ENCODE measurements at places on chromosomes 2 and 18.

GRCh38 chr2:20608666-20609348 lies 42.1 kb downstream of the HS1BP3 start:
- DNase-seq: no peak

DNA sequence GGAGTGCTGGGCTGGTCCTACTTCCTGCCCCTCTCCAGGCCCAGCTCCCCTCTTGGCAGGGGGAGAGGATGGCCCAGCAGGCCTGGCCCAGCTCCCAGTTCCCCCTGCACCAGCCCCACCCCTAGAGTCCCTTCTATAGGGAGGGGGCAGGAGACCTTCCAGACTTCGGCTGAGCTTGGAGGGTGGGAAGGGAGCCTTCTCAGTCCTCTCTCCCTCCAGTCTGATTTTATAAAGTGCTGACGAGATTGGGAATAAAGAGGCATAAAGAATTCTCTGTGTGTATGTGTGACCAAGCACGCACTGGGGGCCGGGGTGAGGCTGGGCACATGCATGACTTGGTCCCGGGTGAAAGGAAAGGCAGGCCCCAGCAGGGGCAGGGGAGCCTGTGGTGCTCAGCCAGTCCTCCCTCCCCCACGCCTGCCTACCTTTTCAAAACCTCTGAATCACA lies 5.1 kb downstream of the CHPF start:
- no peak for DNase-seq

GRCh38 chr2:198809976-198810375 lies 647.8 kb downstream of the SATB2 start:
- no peak for DNase-seq

DNA sequence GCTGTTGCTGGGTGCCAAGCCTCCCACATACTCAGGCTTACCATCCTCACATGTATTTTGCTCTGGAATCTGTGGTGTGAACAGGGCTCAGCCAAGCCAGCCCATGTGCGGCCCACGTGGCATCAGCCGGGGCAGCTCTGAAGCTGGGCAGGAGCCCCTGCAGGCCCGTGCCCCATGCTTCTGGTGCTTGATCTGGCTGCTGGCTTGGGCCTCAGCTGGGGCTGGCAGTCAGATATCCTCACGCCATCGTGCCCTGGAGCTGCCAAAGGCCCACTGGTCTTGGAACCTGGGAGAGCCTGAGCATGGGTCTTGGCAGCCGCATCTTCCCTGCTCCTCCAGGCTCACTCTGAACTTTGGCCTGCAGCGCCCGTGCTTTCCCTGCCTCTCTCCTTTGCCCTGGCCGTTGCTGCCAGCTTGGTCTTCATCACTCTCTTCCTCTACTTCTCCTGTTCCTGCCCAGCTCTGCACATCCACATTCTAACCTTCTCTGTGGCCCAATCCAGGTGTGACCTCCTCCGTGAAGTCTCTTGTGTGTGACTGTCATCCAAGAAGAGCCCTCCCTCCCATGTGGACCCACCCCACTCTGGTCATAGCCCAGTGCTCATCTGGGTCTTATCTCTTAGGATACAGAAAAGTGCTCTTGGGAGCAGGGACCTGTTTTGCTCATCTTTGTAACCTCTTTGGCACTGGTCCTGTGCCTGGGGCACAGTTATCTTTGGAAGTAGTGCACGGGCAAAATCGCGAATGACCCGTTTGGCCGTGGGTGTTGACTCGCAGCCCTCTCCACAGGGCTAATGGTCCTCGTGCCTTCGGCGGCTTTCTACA lies 116.1 kb downstream of the RNF144A start:
- DNase-seq: no peak

DNA sequence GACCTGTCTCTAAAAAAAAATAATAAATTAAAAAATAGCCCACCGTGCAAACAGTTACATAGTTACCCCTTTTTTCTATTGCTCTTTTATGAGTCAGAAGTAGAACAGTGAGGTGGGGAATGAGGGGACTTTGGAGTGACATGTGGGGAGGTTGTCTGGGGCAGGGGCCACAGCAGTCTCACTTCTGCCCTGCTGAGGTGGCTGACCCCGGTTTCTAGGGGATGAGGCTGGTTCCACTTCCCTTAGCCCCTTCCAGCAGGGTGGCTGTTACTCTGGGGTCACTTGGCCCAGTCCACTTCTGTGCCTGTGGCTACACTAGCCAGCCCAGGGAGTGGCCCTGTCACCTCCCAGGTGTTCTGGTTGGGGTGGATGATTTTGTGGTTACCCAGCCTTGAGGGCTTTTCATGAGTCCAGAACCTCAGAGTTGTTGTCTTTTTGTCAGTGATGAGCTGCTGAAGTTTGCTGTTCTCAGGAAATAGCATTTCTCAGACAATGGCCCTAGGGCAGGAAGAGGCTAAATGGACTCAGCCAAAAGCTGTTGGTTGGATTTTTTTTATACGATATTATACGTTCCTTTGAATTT lies 28.0 kb upstream of the SCLY start:
- no peak for DNase-seq

DNA sequence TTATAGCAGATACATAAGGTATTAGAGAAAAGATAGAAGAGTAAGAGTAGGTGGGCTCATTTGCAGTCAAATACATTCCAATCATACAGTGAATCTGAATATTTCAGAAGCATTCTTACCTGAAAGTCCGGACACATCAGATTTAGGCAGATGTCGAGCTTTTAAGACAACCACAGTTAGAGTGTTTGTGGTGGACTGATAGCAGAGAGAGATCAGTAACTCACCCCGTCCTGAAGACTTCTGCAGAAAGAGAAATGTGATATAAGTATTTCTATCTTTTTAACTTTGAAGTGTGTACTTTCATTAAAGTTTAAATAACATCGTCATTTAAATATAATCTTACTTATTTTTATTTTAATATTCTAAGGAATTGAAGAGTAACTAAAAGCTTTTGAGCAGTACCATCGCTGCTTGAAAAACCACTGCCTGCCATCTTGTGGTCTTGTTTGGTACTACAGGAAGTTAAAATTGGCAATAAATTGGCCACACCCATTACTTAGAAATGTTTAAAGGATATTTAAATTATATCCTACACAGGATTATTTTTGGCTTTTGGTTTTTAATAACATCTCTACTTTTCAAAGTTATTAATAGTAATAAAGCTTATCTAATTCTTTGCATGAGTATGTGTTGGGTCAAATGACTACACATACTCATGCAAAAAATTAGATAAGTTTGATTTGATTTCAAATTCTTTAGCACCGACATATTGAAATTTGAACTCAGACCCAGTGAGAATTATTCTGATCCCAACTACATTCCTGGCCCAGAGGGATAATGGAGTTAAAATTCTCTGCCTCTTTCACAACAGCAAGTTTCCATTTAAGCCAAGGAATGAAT lies 5.5 kb downstream of the SYT4 start:
- DNase-seq: no peak

GRCh38 chr2:179129574-179130238 lies 79.8 kb upstream of the CCDC141 start:
- DNase-seq: no peak

DNA sequence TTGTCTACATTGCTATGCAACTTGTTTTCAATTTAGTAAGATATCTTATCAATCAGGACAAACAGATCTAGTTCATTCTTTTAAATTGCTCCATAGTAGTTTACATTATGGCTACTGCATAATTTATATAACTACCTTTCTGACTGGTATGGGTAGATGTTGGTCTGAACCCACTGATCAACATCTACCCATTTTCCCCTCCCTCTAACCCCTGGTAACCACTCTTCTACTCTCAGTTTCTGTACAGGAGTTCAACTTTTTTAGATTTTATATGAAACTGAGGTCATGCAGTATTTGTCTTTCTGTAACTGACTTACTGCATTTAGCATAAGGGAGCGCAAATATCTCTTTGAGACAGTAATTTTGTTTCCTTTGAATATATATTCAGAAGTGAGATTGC lies 73.2 kb downstream of the ITSN2 start:
- DNase-seq: no peak

- no peak for DNase-seq
Observed at GRCh38 chr2:65374999-65375398, 57.4 kb downstream of the SPRED2 start.

GRCh38 chr2:237290261-237290660 lies 123.7 kb downstream of the COL6A3 start:
- DNase-seq: no peak

GRCh38 chr18:46097431-46097800 lies 680 bp downstream of the ATP5F1A start:
- DNase-seq: no peak

GRCh38 chr2:1478311-1479305 lies 65.3 kb downstream of the TPO start:
- DNase-seq: no peak

DNA sequence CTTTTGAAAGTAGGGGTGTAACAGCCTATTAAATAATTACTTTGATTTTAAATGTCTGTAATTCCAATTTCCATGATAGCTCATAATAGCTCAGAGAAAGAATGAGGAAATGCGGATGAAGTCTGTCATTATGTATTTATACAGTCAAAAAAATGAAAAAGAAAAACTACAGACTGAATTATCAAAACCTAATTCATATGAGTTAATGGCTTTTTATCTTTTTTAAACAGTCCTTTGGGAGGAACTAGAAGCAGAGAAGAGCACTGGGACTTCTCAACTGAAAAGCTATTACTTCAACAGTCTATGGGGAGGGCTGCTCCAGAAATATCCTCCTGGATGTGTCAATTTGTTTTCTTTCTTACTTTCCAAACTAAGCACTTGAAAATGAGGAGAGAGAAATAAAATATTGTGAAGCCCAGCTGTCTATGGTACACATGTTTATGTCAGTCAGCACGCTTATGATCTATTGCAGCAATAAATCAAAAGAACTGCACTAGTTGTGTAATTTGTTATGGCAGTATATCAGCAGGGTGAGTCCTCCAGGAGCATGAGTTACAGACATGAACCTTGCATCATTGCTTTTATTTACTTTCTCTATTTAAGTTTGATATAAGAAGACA lies 1550.2 kb downstream of the LRP1B start:
- no peak for DNase-seq

GRCh38 chr2:76569819-76570218 lies 859.1 kb upstream of the GCFC2 start:
- no peak for DNase-seq

- no peak for DNase-seq
Observed at GRCh38 chr18:58896734-58897508, 32.2 kb downstream of the ZNF532 start.

DNA sequence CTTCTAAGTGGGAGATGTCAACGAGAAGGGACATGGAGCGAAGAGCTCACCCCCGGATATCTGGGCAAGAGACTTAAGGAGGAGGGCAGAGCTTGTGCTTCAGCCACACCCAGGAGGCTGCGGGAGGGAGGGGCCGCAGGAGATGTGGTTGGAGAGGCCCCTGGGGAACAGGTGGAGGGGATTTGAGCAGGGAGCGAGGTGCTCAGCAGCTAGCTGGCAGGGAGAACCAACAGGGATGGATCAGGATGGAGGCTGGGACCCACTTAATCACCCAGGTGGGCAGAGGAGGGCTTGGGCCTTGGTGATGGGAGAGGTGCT lies 78.3 kb downstream of the MBP start:
- no peak for DNase-seq

- no peak for DNase-seq
Observed at GRCh38 chr18:28757466-28758008, 580.6 kb upstream of the CDH2 start.

- no peak for DNase-seq
Observed at GRCh38 chr2:238216651-238217184, 13.2 kb upstream of the ILKAP start.

- DNase-seq: peak; percentile 98
Observed at GRCh38 chr2:108412995-108413710, 35.4 kb downstream of the SULT1C4 start.

- no peak for DNase-seq
Observed at GRCh38 chr2:207334301-207334623, 168.5 kb upstream of the KLF7 start.

DNA sequence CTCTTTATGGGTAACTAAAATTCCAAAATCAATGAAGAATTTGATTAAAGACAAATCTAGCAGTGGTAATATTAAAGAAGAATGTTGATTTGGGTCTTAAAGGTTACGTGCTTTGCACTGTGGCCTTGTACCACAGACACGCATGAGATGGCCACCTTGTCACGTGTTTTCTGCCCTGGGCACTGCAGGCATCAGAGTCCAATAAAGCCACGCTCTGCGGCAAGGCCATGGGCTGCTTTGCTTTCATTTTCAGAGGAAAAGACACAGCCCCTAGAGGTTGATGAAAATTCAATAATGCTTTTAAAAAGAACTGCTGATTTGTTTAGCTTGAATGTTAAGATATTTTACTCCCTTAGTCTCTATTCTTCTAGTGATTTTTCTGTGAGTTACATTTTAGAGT lies 30.4 kb downstream of the AOX1 start:
- no peak for DNase-seq

- no peak for DNase-seq
Observed at GRCh38 chr2:102749938-102750337, 11.9 kb upstream of the TMEM182 start.

All from Caki2 (cell line).